Astrocyte of the cerebellum (primary cell): ENCODE measurements at places on chromosomes 11 and 22.
A peak's percentile ranks its signal among the peaks of the same experiment; 100 is the strongest.

DNA sequence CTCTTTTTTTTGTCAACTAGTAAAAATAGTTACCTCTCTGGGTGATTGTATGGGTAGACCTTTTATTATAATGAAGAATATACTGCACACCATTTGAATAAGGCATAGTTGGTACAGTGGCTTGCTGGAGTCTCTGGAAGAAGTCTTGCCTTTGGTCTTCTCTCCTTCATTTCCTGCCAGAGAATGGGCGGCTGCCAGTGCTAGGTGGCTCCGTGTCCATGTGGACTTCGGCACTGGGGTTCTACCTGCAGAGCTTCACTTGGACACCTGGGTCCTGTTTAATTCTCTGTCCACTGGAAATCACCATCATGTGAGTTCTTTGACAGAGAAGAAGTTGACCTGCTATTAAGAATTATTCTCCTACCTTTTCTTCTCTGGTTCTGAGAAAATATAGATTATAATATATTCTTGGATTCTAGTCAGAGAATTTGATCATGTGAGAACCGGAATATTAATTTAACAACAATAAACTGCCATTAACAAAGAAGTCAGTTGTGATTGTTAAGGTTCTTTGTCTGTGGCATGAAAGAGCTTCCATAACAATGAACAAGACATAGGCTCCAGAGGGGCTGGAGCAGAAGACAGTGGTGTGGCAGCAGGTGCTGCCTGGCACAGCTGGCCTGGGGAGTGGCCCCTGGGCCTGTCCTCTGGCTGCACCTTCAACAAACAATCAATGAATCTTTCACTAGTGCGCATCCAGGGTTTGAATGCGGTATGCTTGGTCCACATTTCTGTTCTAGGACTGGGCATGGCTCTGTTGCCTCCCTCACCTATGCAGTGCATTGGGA lies 77.5 kb downstream of the PPFIBP2 start:
- no peak for DNase-seq

GRCh38 chr22:19717691-19718455 lies 3.6 kb downstream of the SEPTIN5 start:
- DNase-seq, result no peak

DNA sequence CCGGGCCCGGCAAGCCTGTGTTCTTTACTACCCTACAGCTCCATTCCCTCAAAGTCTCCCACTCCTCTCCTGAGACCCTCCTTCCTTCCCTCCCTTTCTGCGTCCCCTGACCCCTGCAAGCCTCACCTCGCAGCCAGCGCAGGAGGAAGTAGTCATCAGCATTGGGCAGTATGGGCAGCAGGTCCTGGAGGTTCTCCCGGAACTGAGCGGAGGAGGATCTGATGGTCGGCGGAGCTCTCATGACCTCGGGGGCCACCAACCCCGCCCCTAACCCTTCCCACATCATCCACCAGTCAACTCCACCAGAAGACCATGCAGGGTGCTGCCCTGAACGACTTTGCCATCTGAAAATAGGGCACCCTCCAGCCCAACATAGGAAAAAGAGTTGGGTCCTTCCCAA lies 1.9 kb downstream of the SEC14L4 start:
- DNase-seq, result no peak

DNA sequence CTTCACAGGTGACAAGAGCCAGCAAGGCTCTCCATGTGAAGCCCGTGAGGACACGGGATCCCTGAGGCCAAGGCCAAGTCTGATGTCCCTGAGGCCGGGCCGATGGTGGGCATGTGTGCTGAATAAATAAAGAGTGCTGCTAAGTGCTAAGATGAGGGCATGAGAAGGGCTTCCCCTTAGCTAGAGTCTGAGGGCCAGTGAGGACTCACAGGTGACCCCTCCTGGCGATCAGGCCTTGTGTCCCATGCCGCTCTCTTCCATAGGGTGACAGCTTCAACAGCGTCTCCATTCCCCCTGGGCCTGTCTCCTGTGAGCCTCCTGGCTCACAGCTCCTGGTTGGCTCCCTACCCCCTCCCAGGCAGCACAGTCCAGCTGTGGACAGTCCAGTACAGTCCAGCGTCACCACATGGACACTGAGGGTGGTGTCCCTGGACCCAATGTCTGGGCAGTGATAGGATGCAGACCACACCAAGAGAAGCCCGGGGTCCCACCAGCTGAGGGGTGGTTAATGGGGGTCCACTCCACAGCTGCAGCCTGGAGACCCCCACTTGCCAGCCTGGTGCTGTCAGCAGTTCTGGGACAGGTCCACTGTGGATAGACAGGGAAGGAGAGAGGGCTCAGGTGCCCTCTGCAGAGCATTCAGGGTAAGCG lies 1033.2 kb downstream of the TBC1D22A start:
- DNase-seq, result no peak

DNA sequence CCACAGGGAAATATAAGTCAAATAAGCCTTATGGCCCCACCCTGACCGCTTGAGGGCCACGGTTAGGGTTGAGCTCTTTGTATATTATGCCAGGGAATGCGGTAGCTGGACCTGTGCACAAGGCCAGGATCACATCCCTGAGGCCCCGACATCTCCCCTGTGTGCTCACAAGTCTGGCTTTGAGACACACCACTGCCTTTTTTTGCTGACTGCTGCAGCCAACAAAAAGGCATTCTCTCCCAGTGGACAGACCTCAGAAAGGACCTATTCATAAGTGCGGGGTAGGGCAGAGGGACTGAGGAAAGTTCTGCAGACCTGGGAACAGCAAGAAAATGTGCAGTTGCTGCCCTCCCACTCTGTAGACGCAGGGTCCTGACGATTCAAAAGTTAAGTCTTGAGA lies 3.4 kb upstream of the SIDT2 start:
- no peak for DNase-seq

DNA sequence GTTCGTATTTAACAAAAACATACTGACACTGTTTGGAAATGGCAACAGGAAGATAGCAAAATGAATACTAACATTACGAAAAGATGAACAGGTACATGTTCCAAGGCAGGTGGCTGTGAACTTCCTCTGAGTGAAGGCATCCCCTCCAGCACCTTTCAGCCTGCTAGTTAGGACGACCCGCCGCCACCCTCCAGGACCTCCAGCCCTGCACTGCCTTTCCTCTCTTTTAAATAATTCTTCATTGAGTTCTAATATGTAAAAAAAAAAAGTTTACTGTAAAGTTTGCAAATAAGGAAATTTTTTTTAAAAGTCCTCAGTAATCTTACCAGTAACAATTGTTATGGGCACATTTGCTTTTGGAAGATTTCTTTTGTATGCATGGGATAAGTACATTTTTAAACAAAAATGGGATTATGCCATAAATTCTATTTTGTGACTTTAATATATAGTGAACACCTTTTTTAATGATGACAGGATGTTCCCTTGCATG lies 6.0 kb downstream of the NEAT1 start:
- no peak for DNase-seq

- no peak for DNase-seq
These were observed 34.4 kb downstream of the TRMU start for GRCh38 chr22:46369716-46370583.

DNA sequence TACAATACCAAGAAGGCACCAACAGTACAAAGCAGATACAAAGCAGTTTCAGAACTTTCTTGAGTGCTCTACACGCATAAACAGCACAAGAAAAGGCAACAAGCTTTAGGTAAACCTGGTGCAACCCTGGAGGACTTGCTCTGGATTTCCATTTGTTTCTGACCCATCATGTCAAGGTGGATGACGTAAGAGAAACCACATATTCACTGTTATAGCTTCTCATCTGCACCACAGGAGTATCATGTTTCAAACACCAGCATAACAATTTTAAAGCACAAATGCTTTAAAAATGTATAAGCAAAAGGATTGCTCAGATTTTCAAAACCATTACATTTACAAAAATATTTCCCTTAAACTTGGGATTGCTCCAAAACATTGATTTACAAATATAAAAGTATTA lies 25.0 kb upstream of the YPEL1 start:
- DNase-seq, result peak; percentile 88

- no peak for DNase-seq
These were observed 517.4 kb downstream of the BUD13 start for GRCh38 chr11:116255321-116255953.

DNA sequence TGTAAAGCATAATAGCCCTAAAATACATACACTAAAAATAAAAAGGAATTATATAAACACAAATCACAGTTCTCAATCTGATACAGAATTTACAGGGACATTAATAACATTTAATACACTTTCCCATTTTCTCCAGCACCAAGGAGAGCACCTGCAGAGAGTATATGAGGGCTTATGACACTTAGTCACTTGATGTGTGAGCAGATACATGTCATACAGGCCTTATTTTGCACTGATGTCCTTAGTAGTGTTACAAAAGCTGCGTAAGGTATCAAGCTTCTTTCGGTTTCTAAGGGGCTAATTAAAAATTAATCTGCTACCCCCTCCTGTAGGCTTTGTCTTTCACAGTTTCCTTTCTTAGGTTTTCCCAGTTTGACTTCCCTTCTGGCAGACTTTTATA lies 61.3 kb downstream of the TRIM44 start:
- no peak for DNase-seq

DNA sequence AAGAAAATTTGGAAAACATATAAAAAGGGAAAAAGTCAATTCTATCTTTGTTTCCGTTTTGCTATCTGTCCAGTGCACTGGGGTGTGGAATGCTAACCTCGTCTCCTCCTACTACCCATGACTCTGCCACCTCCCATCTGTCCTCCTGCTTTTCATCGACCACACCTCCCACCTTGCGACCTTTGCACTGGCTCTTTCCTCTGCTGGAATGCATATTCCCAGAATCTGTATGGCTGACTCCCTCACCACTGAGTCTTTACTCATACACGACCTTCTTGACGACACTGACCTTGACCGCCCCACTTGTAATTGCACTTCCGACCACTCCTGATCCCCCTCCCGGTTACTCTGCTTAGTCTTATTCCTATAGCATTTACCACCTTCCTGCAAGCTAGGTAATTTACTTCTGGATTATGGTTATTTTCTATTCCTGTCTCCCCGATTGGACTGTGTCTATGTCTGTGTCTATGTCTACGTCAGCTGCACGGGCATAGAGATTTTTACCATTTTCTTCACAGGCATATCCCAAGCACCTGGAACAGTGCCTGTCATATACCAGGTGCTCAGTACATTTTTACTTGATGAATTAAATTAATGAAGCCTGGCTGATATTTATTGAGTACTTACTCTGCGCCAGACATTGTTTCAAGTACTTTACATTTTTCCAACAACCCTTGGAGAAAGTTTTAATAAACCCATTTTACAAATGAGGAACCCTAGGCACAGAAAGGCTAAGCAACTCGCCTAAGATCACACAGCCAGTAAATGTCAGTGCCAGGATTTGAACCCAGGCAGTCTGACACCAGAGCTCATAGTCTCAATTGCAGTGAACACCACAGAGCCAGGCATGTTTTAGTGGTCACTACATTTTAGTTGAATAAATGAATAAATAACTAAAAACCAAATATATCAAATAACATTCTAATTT lies 89.3 kb upstream of the SLC22A12 start:
- DNase-seq, result no peak

DNA sequence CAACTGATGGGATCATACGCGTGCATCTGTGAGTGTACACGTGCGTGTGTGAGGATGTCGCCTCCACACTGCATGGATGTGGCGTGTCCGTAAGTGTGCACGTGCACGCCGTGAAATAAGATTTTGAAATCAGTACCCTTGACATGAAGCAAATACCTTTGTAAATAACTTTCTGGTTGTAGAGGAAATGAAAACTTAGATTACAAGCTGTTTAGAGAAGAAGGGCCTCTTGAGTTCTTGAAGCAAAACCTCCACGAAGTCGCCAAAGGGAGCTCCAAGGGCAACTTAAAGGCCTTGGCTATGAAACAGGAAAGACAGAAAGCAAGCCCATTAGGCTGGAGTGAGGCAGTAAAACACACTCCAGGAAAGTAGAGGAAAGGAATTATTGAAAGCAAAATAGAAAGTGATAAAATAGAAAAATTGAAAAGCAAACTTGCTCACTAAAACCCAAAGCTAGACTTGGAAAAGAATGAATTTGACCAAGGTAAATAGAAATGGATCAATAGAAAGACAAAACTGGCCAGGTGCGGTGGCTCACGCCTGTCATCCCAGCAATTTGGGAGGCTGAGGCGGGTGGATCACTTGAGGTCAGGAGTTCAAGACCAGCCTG lies 29.7 kb upstream of the TOLLIP start:
- no peak for DNase-seq

DNA sequence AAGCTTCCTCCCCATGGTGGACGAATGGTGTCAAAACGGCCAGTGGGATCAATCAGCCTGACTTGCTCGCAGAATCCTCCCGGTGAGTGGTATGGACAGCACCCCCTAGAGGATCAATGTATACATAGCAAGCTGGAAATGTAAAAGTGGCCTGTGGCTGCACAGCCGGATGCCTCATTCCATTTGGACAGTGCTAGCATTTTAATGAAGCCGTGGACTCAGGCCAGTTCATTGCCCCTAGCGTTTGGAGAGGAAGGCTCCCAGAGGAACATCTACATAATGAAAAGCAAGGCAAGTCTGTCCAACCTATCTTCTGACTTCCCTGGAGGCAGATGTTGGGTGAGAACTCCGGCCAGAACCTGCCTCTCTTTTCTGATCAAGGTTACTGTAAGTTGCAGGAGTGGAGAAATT lies 942.3 kb downstream of the NTM start:
- peak; percentile 38 for DNase-seq

DNA sequence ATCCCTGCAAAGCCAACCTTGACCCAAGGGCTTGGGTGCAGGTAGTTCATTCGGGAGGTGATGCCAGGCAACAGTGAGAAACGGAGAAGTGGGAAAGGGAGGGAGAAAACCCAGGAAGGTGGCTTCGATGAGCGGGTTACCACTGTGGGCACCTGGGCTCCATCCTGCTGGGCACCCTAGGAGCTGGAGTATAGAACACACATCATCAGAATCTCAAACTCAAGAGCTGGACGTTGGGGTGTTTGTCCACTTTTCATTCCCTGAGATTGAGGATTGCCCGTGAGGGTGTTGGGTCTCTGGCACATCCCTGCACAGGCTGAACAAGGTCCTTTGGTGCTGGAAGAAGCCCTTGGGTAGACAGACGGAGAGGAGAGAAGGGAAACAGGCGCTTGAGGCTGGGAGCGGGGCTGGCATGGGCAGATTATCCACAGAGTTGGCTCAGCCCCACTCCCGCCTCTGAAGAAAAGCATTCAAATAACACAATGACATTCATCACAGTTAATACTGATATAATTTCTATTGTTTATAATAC lies 70.4 kb downstream of the LRRC32 start:
- DNase-seq, result no peak
